Liver (tissue), 10 donors: ENCODE measurements at places on chromosomes 1 and 21. TPM values are rescaled to one million over a fixed set of nuclear protein-coding genes. Genes with fewer than 3 reads are reported as not detected.

OPRD1 gene
- not detected for total RNA-seq

RAD54L gene
- total RNA-seq: 0.08 TPM

FCRL5 gene
- 0.37 TPM for total RNA-seq

WNT3A gene
- not detected for total RNA-seq

PCNX2 gene
- 0.89 TPM for total RNA-seq

TMEM61 gene
- total RNA-seq: not detected

BACE2 gene
- 6.4 TPM for total RNA-seq

NMNAT2 gene
- under 0.01 TPM for total RNA-seq

HJV gene
- 80.5 TPM for total RNA-seq

TNNI3K gene
- 0.09 TPM for total RNA-seq

B3GALT2 gene
- total RNA-seq: 1.9 TPM
